ENCODE measurements at places on chromosomes 16 and 17. TPM values are rescaled to one million over a fixed set of nuclear protein-coding genes. Genes with fewer than 3 reads are reported as not detected.

Gene CRHR1
- total RNA-seq, result 0.16 TPM

Gene MSLN
- total RNA-seq, result 2.3 TPM

Gene CD300A
- 0.12 TPM for total RNA-seq

Gene DHRS13
- total RNA-seq, result 7.2 TPM

Gene DNAI2
- total RNA-seq, result not detected

Gene CMTM1
- 0.79 TPM for total RNA-seq

Gene ZNF213
- total RNA-seq, result 13.7 TPM

Gene MMP28
- total RNA-seq, result 9.7 TPM

Gene MYH8
- total RNA-seq, result not detected

Gene CORO7
- total RNA-seq, result 13.3 TPM

Data from A549 treated with CORT108297 at 1 μM for 4 hours (cell line).